ENCODE measurements at places on chromosomes 7 and 10.

GRCh38 chr10:133123050-133123745 lies 35.5 kb downstream of the ADGRA1 start:
- no peak for DNase-seq

DNA sequence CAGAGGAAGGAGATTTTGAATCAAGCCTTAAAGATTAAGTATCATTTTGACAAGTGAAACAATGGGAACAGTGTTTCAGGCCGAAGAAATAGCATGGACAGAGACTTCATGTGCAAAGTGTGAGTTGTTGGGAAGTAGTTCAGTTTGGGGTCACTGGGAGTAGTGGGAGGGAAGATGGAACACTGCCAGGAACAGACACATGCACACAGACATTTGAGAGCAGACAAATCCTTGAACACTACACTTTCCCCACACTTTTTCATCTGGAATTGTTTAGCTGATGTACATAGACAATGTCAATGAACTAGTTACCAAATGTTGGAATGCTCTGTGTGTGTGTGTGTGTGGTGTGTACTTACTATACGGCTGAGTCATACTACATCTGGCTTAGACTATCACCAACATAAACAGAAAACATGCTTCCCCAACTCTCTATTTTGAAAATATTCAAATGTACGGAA lies 52.4 kb upstream of the LRRC17 start:
- DNase-seq = no peak

DNA sequence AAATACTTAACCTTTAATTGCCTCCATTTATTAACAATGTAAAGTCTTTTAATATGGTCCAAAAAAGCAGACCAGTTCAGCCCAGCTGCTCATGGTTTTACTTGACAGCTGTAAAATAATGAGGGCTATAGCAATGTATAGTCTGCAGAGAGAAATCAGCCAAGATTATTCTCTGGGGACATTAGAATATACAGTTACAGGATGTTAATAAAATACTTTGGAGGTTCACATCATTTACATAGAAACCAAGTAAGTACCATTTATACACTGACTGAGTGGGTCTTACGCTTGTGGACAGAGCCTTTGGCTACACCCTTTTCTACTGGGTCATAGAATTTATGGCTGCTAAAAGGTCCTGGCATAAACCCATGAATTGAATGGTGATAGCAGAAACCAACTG lies 340.7 kb upstream of the CELF2 start:
- DNase-seq = no peak

DNA sequence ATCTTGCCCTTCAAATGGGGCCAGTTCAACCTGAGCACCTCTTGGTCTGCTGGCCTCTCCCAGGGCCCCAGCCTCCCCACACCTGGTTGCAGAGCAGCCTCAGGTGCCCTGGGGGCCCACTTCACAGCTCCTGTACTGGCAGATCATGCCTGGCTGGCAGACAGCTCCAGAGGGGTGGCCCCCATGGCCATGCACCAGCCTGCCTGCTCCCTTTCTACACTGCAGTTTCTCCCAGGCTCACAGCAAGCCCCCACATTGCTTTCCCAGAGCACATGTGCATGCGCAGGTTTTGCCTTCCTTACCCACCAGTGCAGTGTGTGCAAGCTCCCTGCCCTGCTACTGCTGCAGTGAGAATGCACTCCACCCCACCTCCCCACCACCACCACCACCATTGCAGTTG lies 9.8 kb upstream of the MIOS start:
- DNase-seq = no peak

- no peak for DNase-seq
These were observed 413.9 kb upstream of the AUTS2 start for GRCh38 chr7:69184339-69184738.

GRCh38 chr10:115706026-115706425 lies 567.0 kb downstream of the GFRA1 start:
- DNase-seq = no peak

DNA sequence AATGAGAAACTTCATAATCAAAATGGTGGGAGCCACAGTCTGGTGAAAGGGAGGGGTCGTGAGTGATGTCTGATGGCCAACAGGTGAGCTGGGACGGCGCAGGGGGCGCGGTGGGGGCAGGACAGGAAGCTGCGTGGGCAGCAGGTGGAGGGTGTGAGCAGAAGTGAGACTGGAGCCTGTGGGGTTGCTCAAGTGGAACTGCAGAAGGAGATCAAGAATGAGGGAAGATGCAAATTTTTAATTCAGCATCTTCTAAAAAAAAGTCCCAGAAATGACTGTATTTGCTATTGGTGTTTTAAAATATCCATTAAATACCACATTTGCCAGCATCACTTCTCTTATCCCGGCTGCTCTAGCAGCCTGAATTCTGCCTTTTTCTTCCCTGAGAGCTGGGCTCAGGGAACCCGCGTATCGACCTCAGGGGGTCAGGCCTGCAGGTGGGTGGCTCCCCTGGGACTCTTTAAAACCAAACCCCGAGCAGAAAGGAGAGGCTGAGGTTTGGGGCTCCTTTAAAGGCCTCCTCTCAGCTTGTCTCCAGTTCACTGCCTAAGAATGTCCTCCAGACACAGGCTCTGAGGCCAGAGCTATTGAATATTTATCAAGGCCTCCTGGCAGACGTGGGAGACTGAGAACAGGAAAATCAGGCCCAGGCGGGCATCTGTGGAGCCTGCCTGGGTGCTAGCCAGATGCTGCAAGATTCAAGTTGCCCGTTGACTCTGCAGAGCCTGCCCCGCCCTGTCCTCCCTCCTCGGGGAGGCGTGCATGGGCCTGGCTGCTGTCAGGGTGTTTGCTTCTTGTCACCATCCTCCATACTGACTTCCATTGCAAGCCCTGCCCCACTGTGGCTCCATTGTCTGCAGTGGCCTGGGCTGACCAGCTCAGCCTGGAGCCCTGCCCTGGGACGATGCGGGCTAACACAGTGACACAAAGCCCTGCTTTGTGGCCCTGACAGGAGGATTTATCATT lies 53.9 kb downstream of the SYPL1 start:
- no peak for DNase-seq

DNA sequence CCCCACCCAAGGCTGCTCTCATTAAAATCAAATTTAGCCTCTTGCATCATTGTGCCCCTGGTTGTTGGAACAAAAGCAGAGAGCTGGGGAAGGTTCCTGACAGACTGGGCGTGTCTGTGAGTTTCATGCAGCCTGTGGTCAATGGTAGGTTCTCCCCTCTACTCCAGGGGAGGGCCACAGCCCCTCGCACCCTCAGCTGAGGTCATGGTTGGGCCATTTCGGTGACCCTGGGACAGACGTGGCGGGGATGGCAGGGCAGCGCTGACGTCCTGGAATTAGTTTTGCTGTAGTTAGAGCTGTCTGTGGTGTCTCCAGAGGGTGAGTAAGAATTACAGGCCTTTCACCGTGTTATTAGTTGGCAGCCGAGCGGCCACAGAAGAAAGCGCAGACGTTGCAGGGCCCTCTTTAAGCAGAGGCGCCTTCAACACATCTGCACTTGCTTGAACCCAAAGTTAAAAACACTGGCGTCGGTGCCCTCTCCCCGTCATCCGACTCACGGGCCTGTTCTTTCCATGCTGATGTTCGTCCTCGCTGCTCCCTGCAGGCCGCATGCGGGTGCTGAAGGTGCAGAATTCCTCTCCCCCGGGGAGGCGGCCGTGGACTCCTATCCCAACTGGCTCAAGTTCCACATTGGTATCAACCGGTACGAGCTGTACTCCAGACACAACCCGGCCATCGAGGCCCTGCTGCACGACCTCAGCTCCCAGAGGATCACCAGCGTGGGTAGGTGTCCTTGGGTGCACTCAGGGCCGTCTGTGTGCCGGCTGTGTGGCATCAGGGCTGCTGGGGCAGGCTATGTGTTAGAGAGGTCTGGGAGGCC lies 2.8 kb downstream of the FAM20C start:
- no peak for DNase-seq

DNA sequence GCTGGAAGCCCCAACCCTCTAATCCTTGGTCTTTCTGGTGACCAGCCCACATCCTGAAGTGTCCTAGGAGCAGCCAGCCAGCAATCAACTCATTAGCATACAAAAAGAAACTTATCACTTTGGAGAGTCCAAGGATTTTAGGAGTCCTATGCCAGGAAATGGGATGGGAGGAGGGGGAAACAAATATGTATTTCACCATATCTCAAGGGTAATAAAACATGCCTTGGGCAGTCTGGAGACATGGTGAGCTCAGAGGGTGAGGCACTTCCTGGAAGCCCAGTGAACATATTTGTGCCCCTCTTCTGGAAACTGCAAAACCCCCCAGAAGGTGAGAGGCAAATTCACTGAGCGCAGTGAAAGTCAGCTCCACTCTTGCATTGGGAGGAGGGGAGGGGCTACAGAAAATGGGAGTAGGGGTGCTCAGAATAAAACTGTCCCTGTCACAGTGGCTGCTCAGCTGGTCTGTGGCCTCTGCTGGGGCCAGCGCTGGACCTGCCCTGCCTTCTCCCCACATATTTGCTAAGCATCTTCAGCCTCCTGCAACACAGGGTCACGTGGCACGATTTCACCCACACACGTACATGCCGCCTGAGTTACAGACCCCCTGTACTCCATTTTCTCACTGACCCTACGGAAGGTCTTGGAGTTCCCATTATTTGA lies 17.7 kb upstream of the ZMIZ1 start:
- DNase-seq = no peak

DNA sequence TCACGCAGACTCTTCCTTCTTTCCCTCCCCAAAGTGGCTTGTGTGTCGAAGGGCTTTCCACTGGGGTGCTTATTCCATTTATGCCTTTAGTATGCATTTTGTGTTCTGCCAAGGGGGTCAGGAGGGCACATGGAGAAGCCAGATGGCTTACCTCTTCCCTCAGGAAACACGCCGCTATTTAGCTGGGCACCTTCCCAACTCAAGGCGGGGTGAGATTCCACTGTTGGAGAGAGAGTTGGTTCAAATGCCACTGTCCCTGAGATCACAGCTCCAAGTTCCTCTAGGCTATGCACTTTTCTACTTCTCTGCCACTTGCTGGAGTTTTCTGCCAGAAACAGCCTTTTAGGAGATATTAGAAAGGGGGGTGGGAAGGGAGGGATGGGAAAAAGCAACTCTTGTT lies 1091.8 kb downstream of the LRMDA start:
- DNase-seq = no peak
